ENCODE measurements at places on chromosomes 5 and 9.

DNA sequence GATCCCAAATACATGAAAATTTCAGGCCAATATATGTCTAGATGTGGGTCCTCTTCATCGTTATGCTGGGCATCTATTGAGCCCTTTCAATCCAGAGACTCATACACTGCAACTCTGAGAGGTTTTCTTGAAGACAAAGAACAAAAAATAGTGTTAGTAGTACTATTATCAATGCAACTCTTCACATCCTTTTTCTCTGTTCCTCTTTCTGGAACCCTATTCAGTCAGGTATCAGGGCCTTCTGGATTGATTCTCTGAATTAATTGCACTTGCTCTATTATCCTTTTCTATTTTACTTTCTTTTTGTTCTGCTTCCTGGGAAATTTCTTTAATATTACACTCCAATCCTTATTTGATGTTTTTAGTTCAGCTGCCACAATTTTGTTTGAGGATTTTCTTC, 18.5 kb upstream of the FAM120A start:
- no peak for DNase-seq

GRCh38 chr9:117458066-117458465, 43.2 kb upstream of the ASTN2 start:
- no peak for DNase-seq

GRCh38 chr9:81156381-81156780, 533.0 kb downstream of the TLE1 start:
- no peak for DNase-seq

GRCh38 chr5:89283728-89284493, 400.9 kb upstream of the MEF2C start:
- DNase-seq = no peak

DNA sequence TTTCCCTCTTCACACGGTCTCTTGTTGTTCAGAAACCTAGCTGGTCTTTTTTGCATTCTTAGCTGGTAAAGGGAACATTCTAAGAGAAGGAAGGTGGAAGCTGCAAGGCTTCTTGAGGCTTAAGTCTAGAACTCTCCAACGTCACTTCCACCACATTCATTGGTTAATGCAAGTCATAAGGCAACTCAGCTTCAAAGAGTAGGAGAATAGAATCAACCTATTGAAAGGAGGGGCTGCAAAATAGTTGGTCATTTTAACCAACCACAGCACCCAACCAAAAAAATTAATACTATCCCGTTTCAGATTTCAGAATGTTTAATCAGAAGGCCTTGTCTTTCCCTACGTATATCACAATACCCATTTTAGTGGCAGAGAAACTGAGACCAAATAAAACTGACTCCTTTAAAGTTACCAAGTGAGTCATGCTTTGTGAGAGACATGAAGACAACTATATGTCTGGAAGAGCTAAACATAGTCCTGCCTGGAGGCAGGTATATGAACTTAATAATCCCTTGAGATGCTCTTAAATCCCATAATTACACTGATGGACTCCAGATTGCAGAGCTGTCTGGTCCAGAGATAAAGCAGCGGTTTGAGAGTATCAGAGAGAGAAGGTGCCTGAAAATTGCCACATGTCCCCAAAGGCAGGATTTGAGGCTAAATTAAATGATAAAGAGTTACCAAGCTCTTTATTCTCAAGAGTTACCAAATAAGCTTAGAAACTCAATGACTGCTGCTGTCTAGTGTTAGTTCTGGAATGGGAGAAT, 14.4 kb downstream of the DOCK8 start:
- DNase-seq = no peak

DNA sequence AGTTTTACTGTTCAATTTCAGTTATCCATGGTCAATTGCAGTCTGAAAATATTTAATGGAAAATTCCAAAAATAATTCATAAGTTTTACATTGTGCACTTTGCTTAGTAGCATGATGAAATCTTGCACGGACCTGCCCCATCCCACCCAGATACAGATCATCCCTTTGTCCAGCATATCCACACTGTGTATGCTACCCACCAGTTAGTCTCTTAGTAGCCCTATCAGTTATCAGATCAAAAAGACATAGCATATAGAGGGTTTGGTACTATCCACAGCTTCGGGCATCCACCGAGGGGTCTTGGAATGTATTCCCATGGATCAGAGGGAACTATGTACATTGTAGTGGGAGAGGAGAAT, 97.7 kb downstream of the SLC44A1 start:
- DNase-seq = no peak

DNA sequence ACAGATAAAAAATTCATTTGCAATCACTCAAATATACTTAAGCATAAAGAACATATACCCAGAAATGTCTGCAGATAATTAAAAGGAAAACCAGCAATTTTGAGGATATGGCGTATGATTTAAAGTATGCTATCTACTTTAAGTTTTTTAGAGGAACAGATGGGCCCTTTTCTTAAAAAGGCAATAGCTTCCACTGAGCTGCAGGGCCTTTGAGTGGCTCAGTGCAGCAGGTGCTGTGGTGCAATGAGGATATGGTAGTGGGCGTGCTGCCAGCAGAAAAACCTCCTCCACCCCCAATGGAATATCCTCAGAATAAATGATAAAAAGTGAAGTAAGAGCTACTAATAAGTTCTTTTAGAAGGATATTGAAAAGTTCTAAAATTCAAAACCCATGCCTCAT, 814.5 kb downstream of the MTRR start:
- DNase-seq = peak; percentile 65

GRCh38 chr9:1637401-1637800, 377.7 kb upstream of the SMARCA2 start:
- DNase-seq = no peak

- DNase-seq = no peak
Observed at GRCh38 chr5:168176251-168176650, 115.2 kb upstream of the WWC1 start.

- DNase-seq = no peak
Observed at GRCh38 chr9:37453827-37454226, 11.4 kb downstream of the ZBTB5 start.

GRCh38 chr9:93085676-93086075, 10.3 kb upstream of the CARD19 start:
- DNase-seq = no peak

GRCh38 chr9:133563291-133563796, 28.8 kb downstream of the ADAMTSL2 start:
- no peak for DNase-seq

GRCh38 chr5:107639990-107640389, 30.7 kb downstream of the EFNA5 start:
- no peak for DNase-seq

- DNase-seq = no peak
Observed at GRCh38 chr5:58674711-58675110, 91.8 kb downstream of the RAB3C start.

GRCh38 chr5:91794856-91795548, 411.9 kb upstream of the ARRDC3 start:
- no peak for DNase-seq

DNA sequence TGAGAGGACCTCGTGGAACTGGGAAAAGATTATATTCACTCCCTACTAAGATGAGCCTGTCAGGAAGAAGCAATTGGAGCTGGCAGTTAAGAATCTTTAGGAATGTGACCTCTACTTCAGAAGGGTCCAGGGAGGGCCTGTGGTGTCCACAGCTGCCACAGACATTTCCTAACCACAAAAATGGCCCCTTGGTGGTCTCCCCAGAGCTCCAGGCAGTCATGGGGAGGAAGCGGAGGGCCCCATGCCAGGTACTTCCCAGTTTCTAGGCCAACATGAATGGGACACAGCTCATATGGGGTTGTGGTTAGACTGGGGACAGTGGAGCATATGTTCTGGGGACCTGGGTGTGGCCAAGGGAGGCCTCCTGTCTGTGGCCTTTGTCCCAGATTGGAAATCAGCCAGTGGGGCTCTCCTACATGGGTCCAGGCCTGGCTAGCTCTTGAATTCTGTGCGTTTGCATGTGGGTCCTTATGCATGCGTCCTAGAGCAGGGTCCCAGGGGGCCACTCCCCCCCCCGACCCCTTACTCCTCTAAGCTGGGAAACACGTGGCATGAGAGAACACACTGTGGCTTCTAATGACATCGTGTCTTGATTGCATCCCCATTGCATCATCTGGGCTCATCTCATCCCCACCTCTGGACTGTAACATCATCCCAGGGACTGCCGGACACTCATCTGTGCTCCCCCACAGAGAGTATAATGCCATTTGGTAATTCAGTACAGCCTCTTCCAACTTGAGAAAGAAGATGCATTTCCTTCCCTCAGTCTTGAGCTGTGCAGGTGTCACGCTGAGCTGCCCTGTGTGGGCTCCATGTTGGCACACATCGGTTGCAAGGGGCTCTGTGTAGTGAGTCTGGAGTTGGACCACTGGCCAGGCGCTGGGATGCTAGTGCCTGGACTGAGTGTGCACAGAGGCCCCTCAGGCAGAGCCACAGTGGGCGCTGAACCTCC, 31.3 kb downstream of the IRF1 start:
- no peak for DNase-seq

DNA sequence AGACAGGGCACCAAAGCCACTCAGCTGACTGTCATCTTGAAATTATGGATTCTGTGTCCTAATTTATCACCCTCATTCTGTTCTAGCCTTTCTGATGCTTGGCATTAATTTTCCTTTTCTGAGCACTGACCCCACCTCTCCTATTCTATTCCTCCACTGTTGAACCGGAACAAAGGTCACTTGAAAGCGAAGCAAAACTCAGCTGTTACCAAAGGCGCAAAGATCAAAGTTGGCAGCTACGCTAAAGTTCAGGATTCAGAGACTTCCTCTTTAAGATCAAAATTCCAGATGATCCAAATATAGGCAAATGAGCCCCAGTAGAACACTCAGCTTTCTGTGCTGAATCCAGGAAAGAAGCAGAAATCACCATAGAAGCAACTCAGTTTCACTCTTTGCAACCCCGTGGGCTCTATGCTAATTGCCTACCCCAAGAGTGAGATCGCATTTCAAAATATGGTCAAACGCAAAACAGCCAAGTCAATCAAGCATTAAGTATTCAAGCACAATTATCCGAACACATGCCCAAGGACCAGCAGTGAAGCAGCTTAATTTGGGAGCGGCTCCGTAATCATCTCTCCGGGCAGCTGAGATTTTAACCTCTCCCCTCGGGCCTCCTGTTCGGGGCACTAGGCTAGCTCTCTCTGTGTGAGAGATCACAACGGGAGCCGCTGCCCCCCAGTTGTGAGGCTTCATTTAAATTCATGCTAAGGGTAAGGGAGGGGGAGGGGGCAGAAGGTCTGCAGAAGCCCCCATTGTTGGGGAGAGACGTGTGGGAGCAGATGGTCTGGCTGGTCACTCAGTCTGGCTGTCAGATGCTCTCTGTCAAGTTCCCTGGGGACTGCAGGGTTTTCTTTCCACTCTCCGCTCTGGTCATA, 288.6 kb downstream of the ELAVL2 start:
- no peak for DNase-seq

DNA sequence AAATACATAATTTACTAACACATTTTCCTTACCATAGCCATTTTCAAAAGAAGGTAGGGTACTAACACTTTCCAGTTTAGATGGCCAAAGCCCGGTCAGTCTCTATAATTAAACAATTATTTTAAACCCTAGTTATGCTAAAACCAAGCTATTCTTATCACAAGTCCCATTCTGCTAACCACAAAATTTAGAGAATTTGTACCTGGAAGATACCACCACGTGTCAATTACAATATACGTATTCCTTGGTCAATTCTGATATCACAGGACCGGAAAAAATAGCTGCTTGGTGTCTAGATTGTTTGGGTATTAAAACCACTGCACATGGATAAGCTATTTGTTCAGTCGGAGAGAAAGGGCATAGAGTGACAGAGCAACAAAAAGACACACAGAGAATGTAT, 18.9 kb upstream of the SKP1 start:
- DNase-seq = no peak

DNA sequence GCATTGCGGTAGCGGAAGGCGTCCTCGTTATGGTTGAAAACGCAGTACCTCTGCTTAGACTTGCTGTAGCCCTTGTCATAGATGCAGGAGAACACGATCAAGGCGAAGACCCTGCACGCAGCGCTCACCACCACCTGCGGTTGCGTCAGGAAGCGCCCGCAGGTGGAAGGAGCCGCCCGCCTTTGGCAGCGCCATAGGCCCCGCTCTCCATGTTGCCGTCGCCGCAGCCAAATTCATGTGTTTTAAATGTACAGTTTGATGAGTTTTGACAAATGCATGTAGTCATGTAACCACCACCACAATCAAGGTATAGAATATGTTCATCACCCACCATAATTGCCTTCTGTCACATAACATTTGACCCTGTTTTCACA, 84.9 kb upstream of the CEP78 start:
- no peak for DNase-seq

- DNase-seq = no peak
Observed at GRCh38 chr9:84655447-84655846, 14.1 kb upstream of the NTRK2 start.

GRCh38 chr9:116152390-116152789, 1.2 kb upstream of the PAPPA start:
- no peak for DNase-seq

DNA sequence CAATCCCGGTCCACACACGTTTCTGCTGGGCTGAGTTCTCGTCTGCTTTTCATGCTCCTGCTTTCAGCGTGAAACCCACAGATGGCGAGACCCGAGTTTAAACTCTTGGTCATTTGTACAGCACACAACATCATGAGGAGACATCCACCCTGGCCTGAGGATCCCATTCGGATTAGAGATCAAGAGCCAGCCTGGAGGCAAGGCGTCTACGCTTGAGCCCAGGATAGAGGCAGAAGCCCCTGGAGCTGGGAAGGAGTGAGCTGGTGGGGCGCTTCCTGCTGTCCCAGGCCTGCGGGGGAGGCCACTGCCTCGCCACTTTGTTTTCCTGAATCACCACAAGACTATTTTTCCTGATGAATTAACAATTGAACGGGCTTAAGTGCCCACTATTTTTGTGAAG, 281.9 kb upstream of the IRX4 start:
- no peak for DNase-seq

GRCh38 chr9:125551781-125552180, 155.2 kb downstream of the MAPKAP1 start:
- DNase-seq = no peak

- DNase-seq = no peak
Observed at GRCh38 chr9:28234894-28235277, 661.6 kb upstream of the C9orf72 start.

DNA sequence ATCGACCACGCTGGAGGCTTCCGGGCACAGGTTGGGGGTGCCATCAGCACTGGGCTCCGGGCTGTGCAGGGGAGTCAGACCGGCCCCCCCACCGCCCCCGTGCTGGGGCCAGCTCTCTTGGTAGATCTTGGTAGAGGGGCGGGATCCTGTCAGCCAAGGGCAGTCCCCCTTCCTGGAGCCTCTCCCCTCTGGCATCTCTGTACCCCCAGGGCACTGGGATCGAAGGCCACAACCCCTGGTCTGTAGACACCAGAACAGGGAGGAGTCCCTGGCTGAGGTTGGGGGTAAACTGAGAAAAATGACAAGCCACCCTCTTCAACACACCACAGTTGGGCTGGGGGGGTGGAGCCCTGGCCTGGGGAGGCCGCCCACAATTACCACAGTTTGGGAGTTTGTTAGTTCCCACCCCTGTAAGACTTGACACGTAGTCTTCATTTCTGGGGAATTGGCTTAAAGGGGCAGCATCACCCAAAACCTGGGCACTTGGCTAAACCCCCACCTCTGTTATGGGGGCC, 882 bp downstream of the CERCAM start:
- no peak for DNase-seq

GRCh38 chr5:146909255-146910068, 30.9 kb upstream of the PPP2R2B start:
- no peak for DNase-seq

Data from NCI-H1105 (cell line).